Activated CD8-positive, alpha-beta memory T cell treated with anti-CD3 and anti-CD28 coated beads, Interleukin-2, amount 10 ng/mL, durations not matched to agents 7 days and 5 days (primary cell): ENCODE measurements at places on chromosomes 4 and X. TPM values are rescaled to one million over a fixed set of nuclear protein-coding genes. Genes with fewer than 3 reads are reported as not detected.

The P2RY4 gene
- total RNA-seq = 0.23 TPM

The FAM53A gene
- 1.6 TPM for total RNA-seq

DNA sequence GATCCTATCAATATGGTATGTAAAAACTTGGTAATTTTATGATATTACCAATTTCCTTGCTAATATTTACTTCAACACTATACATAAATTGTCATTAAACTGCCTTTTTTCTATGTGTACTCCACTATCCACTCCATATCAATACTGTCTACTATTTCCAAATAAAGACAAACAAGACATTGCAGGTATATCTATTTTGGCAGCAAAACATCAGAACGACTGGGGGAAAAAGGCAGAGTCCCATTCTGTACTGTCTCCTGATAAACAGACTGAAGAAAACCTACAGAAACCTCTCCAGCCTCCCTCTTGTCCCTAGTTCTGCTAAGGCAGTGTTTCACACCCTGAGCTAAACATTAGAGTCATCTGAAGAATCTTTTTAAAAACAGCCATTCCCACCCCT lies 96.6 kb downstream of the ATRX start:
- DNase-seq = no peak

DNA sequence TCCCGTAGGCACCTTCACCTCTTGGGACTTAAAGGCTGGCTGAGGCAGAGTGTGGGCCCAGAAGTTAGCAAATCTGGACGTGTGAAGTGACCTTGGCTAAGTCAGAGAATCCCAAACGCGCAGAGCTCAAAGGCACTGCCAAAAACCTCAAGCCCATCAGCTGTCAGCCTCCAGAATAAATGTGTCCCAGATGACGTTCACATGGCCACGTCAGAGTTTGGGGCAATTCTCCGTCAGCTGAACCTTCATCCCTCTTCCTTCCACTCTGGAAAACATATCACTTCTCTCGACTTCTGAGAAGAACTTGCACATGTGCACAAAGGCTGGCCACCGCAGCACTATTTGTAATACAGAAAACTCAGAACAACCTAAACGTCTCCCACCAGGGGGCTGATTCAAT lies 35.7 kb upstream of the APLN start:
- DNase-seq = no peak

The PLAC1 gene
- total RNA-seq = not detected

DNA sequence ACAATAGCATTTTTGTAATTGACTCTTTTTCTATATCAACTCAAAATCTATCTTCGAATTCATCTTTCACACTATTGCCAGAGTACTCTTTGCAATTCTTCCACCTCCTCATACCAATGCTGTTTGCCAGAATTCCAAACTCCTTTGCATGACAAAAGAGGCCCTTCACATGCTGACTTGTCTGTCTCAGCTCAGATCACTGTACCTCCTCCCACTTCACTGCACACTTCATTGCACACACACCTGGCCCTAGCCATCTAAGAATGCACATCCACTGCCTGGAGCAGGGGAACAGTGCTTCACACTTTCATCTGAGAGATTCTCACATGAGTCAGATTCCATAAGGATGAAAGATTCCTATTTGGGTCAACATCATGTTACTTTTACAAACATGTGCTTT lies 56.5 kb downstream of the PRDM5 start:
- DNase-seq = no peak

The ZNF732 gene
- total RNA-seq = not detected

The MSANTD1 gene
- 0.73 TPM for total RNA-seq

GRCh38 chr4:3311095-3311372 lies 18.2 kb downstream of the RGS12 start:
- no peak for DNase-seq

The HELT gene
- not detected for total RNA-seq

DNA sequence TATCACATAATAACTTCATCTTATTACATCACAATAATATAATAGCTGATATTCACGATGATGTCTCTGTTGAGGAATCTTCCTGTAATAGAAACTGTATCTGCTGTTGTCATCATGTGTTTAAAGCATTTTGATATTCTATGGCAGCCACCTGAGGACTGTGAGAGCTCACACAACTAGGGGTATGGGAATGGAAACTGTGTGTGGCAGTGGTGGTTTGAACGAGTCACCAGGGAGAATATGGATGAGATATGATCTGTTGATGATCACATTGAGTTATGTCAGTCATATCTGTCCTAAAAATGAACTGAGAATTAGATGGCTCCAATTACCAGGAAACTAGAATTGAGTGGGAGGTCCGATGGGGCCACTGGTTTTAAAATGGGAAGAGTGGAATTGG lies 169.6 kb downstream of the MID1IP1 start:
- DNase-seq = no peak

- no peak for DNase-seq
Measured at GRCh38 chr4:139978692-139979091, 175.3 kb downstream of the MAML3 start.

DNA sequence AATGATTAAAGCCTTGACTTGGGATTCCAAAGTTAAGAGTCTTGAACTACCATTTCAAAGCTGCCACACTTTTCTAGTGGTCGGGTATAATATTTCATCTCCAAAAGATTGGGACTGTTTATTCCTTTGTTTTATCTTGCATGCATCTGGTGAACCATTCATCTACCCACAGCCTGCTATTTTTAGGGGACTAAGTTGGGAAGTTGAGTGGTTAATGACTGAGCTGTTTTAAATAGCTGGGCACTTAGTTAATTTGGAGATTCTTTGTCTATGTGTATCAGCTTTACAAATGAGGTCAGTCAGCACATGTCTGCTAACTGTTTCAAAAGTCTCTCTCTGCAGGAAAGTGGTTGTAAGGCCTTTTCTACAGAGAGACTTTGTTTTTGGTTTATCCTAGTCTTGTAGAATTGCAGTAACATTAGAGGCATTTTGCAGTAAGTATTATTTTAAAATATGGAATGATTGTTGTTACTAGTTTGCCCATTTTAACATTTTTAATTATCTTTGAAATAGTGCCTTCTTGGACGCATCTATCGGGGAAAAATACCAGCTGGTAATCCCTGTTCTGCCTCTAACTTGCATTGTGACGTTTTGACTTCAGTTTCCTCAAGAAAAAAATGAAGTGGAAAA lies 8.2 kb downstream of the BMP2K start:
- no peak for DNase-seq
